ENCODE measurements at places on chromosomes 16 and 17.

GRCh38 chr16:3553138-3553923 is 23.9 kb downstream of the NLRC3 start:
- DNase-seq, result no peak

DNA sequence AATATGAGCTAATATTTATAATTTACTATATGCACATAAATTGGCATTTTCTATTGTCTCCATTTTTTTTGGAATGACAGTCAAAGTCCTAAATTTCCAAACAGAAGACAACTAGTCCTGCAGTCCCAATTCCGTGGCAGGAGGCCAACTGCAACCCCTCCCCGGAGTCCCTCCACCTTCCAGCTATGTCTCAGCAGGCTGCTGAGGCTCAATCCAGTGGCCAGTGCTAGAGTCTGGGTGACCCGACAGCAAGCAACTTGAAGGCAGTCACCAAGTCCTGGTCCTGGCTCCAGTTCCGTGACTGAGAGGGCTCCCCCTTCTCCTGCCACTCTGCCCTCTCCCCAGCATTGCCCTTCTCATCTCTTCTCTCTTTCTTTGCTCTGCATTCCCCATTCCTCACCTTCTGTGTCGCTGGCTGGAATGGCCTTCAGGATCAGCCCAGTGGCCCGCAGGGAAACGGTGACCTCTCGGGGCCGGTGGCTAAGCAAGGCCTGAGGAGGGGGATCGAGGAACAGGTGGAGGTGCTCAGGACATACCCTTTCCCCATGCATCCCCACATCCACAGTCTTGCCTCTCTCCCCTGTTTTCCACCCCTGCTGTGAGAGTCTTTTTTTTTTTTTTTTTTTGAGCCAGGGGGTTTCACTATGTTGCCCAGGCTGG is 22.4 kb upstream of the MFSD6L start:
- no peak for DNase-seq

- DNase-seq, result no peak
These were observed 7.3 kb upstream of the BLMH start for GRCh38 chr17:30299000-30299399.

DNA sequence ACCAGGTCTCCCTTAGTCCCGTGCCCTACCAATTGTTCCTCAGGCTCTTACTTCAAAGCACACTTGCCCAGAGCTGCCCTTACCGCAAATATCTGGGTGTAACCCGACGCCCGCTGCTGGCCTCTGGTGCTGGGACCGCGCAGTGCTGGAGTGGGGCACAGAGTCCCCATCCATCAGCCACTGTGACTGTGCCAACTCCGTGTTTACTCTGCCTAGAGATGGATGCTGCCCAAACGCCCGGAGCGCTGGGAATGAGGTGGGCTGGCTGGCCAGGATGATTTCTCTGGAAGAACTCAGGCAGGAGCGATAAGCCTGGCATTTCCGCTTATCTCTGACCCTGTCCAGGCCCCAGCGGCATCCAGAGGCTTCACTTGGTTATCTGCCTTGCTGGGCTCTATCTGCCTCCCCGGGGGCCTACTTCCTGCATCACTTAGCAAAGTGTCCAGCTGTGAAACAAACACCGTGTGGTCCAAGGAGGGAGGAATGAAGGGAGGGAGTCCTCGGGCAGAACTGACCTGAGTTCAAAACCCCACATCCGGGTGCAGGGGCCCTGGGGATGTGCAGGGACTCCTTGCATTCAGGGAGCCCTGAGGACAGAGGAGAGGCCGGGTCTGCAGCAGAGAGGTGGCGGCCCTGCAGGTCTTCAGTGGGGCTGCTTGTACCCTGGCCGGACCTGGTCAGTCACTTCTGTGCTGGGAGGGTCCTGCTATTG is 9.4 kb upstream of the MYLK3 start:
- no peak for DNase-seq

DNA sequence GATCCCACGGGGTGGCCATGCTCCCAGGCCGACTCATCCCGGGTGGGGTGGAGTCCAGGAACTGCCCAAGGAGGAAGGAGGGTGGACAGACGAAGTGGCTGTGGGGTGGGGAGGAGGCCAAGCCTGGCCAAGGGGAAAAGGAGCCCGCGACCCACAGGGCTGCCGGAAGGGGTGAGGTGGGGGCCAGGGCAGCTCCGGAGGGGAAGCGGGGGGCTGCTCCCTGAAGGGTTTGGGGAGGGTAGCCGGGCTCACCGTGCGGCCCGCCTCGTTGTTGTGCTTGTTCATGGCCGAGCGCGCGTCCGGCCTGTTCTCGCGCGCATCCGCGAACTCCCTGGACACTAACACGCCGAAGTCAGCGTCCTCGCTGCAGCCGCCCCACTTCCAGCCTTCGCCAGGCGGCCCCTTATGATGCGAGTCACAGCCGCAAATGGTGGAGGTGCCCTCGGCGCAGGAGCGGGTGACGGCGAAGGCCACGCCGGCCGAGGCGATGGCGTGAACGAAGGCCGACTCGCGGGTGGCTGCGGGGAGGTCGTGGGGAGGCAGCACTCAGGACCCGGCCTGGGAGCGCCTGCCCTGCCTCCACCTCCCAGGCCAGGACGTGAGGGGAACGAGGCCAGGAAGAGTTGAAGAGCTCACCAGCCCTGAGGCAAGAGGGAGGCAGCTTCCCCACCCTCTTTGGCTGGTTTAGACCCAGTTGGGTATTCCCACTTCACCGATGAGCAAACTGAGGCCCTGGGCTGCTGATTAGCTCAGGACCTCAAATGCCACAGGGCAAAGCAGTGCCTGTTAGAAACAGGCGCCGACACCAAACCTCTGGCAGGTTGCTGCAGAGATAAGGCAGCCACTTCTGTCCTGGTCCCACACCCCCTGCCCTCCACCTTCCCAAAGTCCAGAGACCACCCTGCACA is 48.7 kb downstream of the WNT3 start:
- DNase-seq, result no peak

GRCh38 chr17:18258356-18259038 is at the start of gene FLII:
FLII (minus strand) TSS chr17:18258738; CDS start chr17:18258690, 48 bp downstream.
- peak; percentile 70 for DNase-seq

GRCh38 chr16:1746693-1747195 is 24.6 kb downstream of the NME3 start:
- DNase-seq, result no peak

DNA sequence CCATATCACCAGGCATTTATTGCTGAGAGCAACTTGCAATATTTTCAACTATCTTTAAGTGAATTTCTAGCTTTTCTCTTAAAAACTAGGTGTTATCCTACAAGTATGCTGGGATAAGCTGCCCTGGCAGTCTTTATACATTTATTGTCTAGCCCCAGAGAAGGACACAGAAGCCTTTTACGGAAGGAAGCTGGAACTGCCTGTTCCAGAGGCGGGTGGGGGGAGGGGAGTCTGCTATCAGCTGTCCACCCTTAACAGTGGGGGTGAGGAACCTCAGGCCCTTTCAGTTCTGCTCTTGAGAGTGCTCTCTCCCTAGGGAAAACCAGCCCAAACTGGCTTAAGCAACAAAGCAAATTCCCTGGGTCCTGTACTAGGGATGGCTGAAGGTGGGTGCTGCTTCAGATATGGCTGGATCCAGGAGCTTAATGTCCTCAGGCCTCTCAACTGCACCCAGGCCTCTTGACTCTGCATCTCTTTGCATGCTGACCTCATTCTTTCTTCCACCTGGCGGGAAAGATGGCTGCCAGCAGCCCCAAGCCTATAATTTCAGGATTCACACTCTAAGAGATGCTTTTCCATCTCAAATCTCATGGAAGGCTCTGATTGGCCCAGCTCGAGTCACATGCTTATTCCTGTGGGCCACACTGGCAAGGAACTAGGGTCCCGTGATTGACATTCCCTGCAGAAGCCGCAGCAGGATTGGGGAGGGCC is 16.6 kb downstream of the NAGPA start:
- no peak for DNase-seq

GRCh38 chr16:84868328-84868727 is 48.5 kb downstream of the CRISPLD2 start:
- no peak for DNase-seq

GRCh38 chr16:4624827-4625559 is 367 bp downstream of the MGRN1 start:
- peak; percentile 85 for DNase-seq

- no peak for DNase-seq
These were observed 2402.8 kb downstream of the TP53TG3F start for GRCh38 chr16:35862242-35862641.

GRCh38 chr17:45409659-45410076 is 23.0 kb downstream of the ARHGAP27 start:
- DNase-seq, result no peak

DNA sequence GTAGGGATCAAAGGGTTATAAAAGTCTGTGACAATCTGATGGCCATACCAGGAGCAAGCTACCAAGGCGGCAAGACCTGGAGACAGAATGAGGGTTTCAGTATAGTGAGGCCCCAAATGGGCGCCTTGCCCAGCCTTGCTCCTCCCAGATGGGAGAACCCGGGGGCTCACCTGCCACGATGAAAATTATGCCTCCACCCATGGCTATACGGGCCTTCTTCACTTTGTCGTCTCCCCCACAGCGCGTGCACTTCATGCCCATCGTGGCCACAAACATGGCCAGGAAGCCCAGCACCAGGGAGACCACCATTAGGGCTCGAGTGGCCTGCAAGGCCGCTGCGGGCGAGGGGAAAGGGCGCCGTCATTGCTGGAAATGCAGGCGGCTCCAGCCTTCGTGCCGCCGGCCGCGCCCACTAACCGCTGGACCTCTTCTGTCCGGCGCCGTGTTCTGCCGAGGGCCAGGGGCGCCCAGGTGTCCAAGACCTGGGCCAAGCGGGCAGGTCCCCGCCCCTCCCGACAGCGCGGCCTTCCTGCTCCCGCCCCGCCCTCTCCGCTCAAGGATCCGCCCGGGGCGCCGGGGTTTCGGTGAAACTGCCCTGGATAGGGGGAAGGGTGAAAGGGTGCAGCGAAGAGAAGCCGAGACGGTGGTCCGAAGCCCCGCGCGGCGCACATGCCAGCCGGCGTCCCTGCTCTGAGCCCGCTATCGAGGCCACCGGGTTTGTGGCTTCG is 1.5 kb downstream of the CLDN7 start:
- DNase-seq, result no peak

Data from stimulated activated CD4-positive, alpha-beta T cell treated with anti-CD3 and anti-CD28 coated beads, Interleukin-2, amount 100 ng/mL, for 24 hours (primary cell).